Fibroblast of mammary gland (primary cell): ENCODE measurements at places on chromosomes 6 and 20.

- no peak for DNase-seq
Observed at GRCh38 chr20:62832212-62832922, 15.5 kb downstream of the COL9A3 start.

GRCh38 chr20:57294550-57294949 is 28.1 kb upstream of the BMP7 start:
- no peak for DNase-seq

DNA sequence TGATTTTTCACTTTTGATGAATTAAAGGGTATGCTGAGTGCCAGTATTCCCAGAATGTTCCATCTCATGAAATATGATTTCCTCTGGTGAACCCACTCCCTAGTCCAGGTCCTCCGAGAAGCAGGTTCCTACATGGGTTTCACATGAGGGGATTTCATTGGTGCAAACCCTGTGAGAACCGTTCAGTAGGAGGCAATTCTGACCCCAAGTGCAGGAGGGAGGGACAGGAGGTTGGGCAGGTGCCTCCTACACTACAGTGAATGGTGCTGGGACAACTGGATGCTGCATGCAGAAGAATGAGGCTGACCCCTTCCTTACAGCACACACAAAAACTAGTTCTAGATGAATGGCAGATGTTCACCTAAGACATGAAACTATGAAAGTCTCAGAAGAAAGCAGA is 5.1 kb upstream of the ULBP2 start:
- no peak for DNase-seq

DNA sequence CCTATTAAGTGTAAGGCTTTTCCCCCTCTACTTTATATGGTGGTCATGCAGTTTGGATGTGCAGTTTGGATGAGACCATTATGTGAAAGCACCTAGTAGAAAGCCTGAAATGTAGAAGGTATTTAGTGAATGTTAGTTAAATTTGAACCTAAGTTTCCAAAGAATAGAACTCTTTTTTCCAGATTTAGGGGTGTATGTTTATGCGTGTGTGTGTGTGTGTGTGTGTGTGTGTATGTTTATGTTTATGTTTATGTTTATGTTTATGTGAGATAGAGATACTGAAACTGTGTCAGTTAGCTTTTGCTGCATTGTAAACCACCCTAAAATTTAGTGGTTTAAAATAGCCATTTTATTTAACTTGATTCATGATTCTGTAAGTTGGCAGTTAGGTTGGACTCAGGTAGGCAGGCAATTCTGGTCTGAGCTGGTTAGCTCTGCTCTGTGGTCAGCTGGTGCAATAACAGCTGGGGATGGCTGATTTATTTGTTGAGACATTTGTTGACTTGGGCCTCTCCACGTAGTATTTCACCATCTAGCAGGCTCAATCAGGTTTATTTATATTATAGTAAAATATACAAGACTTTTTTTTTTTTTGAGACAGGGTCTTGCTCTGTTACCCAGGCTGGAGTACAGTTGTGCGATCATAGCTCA is 54.0 kb downstream of the STK4 start:
- DNase-seq: no peak
